Anterior cingulate cortex (tissue), 58 donors: ENCODE measurements at places on chromosomes 7 and 10.

- no peak for DNase-seq
These were observed 52.0 kb downstream of the GRK5 start for GRCh38 chr10:119259345-119259744.

- DNase-seq, result no peak
These were observed 3.3 kb upstream of the TCERG1L start for GRCh38 chr10:131314799-131315198.

DNA sequence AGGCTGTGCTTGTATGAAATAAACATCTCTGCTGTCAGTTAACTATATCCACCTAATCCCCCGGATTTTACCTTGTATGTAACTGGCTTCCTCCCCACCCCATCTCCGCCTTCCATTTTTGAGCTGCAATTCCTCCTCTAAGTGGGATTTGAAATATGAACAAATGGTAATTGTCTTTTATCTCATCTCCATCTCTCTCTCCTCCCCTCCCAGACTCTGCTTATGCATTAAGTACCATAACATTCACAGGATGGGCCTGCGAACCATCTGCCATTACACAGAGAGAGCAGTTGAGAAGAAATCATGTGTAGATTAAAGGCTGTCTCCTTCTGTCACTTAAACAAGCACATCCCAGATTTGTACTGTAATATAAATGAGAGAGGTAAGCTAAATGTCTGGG is 1169.9 kb downstream of the TYW1 start:
- no peak for DNase-seq

DNA sequence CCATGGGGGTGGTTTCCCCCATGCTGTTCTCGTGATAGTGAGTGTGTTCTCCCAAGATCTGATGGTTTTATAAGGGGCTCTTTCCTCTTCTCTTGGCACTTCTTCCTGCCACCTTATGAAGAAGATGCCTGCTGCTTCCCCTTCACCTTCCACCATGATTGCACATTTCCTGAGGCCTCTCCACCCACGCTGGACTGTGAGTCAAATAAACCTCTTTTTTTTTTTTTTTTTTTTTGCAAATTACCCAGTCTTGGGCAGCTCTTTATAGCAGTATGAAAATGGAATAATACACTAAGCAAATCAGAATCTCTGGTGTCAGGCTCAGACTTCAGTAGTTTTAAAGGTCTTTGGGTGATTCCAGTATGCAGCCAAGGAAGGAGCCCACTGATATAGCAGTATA is 28.2 kb downstream of the TAS2R41 start:
- no peak for DNase-seq

DNA sequence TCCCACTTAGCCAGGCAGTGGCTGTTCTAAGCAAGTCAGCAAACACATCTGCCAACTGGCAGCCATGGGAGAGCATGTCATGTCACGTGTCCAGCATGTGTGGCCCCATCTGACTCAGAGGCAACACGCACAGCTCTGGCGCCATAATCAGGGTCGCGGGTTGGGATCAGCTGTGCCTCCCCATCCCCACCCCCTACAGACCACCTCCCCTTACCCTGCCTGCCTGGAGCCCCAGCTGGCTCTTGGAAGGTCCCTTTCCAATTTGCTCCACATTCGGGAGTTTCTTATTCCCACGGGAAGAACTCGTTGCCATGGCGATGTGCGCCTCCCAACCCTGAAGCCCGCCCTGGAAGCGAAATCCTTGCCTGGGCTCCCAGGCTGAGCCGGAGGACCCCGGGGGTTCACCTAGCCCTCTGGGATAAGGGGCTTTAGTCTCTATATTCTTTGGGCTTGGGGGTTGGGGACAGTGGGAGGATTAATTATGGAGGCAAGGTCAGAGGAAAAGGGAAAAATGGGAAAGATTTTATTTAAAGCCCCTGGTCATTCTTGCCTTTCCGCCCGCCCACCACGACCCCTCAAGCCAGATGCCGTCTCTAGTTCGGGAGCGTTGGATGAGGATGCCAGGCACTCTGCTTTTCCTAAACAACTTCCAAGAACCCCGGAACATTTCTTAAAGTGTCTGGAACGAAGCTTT is 283.7 kb downstream of the ZEB1 start:
- DNase-seq, result peak; percentile 52
